ENCODE measurements at places on chromosomes 11 and 22.

- DNase-seq: peak; percentile 79
These were observed 1.1 kb upstream of the ATG16L2 start for GRCh38 chr11:72812967-72813739.

DNA sequence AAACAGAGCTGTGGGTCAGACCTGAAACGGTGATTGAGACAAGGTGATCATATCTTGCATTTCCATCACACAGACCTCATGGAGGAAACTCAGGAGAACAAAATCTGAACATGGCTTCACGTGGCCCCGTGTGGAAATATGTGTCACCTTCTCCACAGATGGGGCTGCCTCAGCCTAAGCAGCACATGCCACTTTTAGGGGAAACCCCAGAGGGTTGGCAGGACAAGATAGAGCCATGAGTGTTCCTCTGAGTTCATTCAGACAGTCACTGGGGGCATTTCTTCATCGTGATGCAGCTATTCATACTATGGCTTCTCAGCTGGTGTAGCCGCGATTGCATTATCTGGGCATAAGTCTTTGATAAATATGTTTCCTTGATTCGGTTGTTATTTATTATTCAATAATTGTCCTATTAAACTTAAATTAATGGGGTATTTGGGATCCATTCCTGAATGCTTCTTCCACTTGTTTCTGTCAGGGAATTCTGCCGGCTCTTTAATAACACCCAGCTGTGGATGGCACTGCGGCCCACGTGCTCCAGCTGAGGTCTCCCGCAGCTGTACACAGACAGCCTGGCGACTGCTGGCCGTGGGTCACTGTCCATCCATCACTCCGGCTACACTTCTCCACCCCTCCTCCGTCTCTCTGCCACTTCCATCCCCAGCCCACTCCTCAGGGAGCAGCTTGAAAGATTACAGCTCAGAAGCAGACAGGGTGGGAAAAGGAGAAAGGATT is 485.1 kb downstream of the OPCML start:
- DNase-seq: no peak

GRCh38 chr11:86720546-86720945 is 48.1 kb upstream of the ME3 start:
- DNase-seq: no peak

DNA sequence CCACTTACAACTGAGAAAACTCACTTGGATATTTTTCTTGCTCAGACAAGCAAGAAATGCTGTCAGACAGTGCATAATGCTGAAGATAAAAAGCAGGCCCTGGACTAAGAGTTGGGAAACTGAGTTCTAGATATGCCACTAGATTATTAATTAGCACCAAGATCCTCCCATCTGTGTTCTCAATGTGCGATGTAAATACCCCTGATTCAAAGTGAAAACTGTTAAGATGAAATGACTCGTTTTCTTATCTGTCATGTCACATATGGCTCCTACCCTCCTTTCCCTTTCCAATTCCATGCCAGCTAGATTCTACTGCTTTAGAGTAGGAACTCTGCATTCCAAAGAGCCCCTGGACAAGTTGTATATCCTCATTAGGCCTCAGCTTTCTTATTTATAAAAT is 88.9 kb upstream of the CLNS1A start:
- no peak for DNase-seq

DNA sequence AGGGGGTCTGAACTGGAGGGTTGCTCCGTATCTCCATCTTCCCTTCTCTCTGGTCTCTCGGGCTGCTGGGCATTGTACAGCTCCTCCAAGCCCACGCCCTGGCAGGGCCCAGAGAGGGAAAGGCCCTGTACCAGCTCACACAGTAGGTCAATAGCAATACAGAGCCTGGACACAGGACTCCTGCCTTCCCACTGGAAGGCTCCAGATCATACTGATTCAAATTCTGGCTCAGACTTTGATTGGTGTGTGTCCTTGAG is 6.6 kb downstream of the CSDC2 start:
- DNase-seq: no peak

DNA sequence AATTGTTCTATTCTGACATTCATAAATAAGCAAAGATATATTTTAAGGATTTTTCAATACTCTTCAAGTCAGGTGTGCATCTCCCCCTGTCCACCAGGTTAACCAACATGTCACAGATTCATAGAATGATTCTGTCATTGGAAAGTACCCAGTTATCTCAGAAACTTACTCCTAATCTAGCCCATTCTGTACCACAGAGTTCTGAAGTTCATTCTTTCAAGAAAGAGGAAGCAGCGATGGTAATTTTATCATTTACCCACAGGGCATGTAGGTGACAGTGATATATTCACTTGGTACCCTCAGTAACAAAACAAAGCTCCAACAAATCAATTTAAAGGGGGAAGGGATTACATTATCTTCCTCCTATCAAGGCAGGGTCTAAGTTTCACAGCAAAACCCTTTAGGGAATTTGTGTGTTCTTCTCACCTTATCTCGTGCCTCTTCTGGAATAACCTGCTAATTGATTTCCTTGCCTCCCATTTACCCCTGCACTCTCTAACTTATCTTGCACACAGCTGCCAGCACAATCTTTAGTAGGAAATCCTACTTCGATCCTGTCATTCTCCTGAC is 19.0 kb upstream of the MPPED2 start:
- peak; percentile 70 for DNase-seq

DNA sequence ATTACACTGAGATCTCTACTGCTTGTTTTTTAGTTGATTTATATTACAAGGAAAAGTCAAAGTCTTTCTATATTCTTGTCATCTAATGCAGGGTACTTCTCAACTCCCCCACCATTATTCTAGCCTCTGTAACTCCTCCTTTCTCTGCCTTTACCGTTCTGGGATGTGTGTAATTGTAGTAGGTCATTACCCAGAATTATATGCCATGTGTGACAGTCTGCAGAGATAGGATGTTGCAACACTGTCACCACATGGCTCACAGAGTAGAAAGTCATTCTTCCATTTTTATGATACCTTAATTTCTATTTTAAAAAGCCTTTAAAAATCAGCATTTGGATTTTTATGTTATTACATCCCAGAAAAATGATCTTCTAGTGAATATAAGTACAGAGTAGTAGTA is 32.7 kb downstream of the ZNF143 start:
- no peak for DNase-seq

DNA sequence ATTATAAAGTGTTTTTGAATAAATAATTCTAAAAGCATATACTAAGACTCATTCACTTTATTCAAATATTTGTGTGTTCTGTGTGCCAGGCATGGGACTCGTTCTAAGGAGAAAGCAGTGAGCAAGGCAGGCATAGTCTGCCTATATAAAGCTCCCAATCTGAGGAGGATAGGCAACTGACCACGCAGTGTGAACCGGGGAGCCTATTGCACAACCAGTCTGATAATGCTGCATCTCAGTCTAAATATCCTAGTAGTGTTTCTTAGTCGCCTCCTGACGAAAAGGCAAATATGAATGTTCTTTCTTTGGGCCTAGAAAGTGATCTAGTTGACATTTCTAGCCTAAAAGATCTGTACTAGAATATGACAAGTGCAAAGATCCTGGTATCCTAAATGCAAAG is 98.3 kb downstream of the C11orf65 start:
- no peak for DNase-seq

GRCh38 chr11:18567081-18567480 is 21.5 kb downstream of the UEVLD start:
- DNase-seq: no peak

DNA sequence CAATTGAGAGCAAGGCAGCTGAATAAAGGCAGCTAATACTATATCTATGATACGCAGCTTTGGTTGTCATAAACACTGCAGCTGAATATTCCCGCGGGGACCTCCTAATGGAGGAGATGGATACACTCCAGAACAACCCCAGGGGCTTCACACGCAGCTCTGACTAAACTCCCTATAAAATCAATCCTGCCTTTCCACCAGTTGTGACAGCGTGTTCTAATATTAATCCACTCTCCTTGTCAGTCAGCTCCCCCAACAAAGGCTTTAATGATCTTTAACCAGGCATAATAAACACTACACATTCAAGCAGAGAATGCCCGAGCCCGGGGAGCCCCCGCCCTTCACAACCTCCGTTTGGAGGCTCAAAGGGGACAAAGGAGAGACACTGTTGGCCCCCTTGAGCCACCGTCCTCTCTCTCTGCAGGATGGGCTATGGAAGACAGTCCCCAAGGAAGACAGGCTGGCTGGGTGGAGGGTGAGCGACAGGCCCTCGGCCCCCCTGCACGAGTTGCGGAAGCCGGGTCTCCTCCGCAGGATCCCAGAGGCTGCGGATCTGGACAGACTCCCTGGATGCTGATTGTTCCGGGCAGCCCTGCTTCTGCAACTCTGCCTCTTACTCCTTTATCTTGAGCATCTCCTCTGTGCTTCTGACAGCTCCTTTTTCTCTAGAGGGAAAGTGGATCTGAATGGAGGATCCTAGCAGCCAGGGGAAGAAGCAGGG is 565.2 kb downstream of the BUD13 start:
- DNase-seq: no peak

GRCh38 chr11:64447831-64448598 is 89.1 kb downstream of the RPS6KA4 start:
- DNase-seq: no peak

GRCh38 chr11:108672113-108672512 is 7.2 kb downstream of the DDX10 start:
- no peak for DNase-seq

GRCh38 chr11:33273656-33274055 is 16.5 kb downstream of the HIPK3 start:
- DNase-seq: no peak

DNA sequence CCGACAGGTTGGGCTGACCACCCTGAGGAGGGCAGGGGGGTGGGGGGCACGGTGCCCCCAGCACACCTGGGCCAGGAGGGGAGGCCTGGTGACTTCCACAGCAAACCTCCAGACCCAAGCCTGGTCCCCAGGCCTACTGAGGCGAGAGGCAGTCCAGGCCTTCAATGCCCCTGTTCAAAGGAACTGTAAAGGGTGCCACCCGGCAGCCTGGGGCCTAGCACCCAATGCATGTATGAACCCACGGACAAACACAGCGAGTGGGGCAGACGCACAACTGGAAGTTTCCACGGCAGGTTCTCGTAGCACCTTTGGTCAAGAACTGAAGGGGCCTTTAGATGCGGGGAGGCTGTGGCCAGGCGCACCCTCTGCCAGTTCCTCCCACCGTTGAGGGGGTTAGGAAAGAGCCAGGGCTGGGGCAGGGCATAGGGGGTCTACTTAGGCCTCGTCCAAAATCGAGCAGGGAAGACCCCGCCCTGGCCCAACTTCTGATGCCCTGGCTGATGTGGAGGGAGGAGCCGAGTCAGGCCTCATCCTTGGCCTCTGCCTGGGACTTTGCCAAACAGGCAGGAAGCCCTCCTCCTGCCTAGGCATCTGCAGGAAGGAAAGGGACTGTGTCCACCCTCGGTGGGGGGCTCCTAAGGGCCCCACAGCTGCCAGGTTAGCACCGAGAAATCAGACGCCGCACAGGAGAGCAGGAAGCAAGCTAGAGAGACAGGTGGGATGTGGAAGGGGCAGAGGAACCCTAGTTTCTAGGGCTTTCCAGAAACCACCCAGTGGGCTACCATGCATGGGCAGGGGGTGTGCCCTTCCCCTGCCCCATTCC is 6.6 kb downstream of the CBX6 start:
- no peak for DNase-seq
